ENCODE measurements at places on chromosomes 1 and 21.

DNA sequence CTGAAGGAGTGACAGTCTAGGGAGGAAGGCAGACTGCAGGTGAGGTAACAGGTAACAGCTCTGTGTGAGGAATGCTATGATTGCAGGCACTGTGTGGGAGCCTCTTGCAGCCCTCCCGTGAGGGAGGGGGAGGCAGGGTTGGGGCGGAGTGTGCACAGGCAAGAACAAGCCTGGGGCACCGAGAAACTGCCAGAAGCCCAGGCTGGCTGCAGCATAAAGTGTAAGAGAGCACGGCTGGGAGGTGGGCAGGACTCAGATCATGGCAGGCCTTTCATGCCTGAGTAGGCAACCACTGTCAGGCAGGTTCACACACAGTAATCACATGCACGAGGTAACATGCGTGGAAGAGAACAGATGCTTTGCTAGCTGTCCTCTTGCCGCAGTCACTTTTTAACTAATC lies 11.3 kb upstream of the RHEX start:
- DNase-seq: no peak

DNA sequence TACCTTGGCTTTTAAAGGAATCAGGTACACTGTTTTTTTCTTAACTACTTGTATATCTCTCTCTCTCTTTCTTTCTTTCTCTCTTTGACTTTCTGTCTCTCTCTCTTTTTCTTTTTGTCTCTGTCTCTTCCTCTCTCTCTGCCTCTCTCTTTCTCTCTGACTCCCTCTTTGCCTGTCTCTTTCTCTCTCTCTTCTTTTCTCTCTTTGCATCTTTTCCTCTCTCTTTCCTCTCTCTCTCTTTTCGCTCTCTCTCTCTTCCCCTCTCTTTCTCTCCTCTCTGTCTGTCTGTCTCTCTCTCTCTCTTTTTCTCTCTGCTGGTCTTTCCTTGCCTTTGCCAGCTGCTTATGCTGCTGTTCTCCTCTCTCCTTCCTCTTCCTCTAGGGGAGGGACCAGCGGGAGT lies 143.2 kb downstream of the TRIM33 start:
- no peak for DNase-seq

- no peak for DNase-seq
Measured at GRCh38 chr1:54859700-54860391, 27.1 kb downstream of the DHCR24 start.

DNA sequence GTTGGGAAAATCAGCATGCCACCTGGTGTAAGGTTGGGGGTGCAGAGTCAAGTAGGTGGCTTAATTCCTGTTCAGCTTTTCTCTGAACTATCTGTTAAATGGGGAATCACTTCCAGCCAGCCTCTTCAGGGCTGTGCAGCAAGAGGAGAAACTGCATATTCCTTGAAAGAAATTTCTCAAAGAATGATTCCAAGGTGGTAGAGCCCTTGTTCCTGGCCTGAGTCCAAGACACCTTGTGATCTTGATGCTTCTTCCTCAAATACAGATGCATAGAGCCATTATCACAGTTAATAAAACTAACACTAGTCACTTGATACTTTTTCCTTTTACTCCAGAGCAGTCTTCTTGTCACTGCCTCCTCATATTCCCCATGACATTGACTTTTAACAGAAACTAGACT lies 5.2 kb downstream of the TXLNA start:
- DNase-seq: no peak

DNA sequence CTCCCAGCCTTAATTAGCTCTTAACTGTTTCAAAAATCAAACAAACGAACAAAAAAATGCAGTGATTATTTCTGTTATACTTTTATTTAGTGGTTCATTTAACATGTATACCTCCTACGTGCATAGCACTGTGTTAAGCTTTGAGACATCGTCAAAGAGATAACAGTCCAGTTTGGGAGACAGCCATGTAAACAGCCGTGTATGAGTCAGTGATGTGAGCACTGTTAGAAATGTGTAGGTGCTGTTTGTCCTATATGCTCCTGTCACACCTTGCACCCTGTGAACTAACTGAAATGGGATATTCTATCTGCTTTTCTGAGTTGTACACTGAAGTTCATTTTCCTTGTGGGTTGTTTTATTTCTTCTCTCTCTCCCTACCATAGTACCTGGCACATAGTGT lies 109.7 kb upstream of the CACYBP start:
- no peak for DNase-seq

GRCh38 chr1:7501723-7502603 lies 269.1 kb upstream of the VAMP3 start:
- DNase-seq: no peak

DNA sequence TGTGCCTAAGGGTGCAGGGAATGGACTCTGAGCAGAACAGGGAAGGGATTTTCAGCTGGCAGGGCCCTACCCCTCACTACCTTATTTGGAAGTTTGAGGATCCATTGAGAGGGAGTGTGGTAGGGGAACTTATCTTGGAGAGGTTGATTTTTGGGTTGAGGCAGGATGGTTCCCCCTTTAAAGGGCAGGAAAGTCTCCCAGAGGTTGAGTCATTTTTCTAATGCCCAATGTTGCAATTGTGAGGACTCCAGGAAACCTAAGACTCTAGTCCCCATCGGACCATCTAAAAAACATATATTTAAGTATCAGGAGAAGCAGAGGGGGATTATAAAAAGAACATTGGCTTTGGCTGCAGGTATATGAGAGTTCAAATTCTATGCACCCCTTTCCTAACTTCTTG lies 47.3 kb downstream of the SAMD13 start:
- no peak for DNase-seq

DNA sequence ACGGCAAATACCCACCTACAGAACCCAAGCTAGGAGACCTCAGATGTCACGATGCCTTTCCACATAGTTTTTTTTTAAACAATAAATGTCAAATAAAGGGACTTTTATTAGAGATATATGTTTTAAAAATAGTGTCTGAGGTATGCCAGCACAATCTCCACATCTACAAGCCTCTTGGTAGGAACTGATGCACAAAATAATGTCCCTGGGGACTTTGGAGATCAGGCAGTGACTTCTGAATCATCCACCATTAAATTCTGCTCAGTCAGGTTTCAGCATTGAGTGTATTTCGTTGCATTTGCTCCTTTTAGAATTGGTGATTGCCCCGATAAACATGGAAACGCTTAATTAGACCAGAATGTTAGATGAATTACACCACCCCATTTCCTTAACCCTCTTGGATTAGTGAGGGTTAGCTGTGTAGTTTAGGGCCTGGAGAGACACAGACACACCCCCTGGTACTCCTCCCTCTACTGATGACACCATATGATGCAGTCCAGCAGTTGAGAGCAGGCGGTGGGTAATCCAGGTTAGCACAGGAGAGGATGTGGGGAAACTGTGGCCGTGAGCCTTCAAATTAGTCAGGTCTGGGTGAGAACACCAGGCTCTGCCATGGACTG lies 33.6 kb downstream of the LGR6 start:
- DNase-seq: no peak

GRCh38 chr1:220886470-220887201 lies 7.4 kb downstream of the HLX start:
- no peak for DNase-seq

DNA sequence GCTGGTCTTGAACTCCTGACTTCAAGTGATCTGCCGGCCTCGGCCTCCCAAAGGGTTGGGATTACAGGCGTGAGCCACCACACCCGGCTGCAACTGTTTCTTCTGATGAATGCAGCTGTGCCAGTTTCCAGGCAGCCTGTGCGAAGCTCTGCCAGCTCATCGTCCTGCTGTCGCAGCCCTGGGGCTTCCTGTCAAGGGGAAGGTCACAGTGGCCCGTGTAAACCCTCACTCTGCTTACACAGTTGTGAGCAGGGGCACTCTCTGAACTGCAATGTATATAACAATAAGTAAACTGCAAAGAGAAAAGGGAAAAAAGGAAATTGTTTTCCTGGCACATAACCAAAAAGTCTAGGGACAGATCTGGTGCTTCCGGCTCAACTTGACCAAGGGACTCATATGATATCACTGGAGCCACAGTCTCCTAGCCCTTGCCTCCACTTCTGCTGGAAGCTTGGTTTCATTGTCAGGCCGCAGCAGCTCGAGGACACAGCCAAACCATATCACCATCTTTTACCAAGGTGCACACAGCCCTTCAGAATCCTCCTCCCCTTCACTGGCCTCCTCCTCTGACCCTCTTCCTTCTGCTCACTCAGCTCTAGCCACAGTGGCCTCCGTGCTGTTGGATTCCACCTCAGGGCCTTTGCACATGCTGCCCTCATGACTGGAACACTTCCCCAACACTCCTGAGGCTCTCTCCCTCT lies 22.8 kb upstream of the LBR start:
- peak; percentile 9 for DNase-seq

GRCh38 chr1:89005286-89006151 lies 13.1 kb upstream of the KYAT3 start:
- no peak for DNase-seq
